Caki2 (cell line): ENCODE measurements at places on chromosomes 1 and 21.

- peak; percentile 66 for DNase-seq
Observed at GRCh38 chr1:21270086-21270689, 20.1 kb downstream of the ECE1 start.

DNA sequence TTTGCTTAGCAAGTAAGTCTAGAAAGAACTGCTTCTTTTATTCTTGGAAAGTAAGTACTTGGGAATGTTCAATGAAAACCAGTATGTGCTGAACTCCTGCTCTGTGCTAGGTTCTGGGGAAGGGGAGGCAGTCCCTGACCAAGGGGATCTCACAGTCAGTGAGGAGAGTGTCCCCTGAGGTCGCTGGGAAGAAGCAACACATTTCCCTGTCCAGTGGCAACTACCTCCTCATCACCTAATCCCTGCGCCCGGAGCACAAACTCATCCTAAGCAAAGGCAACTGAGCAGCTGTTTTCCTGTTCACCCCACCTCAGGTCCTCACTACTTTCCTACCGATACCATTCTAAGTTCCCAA, 61.7 kb upstream of the ANGPTL1 start:
- no peak for DNase-seq

GRCh38 chr21:33643658-33644311, 1.5 kb downstream of the ITSN1 start:
- DNase-seq = no peak

DNA sequence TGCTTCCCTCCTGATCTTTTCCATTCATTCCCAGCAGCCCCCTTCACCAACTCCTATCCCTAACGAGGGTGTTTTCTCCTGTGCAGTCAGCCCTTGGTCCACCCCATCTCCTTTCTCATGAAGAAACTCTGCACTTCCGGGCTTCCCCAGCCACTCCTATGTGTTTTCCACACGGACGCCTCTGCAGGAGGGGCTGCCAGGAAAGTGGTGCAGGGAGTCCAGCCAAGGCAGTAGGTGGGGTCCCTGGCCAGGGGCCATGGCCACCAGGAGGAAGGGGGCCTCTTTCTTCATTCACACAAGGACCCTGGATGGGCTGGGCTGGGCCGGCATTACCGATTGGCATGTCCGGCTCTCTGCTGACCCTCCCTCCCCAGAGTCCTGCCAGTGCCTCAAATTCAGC, 72.8 kb upstream of the EFHD2 start:
- DNase-seq = no peak

DNA sequence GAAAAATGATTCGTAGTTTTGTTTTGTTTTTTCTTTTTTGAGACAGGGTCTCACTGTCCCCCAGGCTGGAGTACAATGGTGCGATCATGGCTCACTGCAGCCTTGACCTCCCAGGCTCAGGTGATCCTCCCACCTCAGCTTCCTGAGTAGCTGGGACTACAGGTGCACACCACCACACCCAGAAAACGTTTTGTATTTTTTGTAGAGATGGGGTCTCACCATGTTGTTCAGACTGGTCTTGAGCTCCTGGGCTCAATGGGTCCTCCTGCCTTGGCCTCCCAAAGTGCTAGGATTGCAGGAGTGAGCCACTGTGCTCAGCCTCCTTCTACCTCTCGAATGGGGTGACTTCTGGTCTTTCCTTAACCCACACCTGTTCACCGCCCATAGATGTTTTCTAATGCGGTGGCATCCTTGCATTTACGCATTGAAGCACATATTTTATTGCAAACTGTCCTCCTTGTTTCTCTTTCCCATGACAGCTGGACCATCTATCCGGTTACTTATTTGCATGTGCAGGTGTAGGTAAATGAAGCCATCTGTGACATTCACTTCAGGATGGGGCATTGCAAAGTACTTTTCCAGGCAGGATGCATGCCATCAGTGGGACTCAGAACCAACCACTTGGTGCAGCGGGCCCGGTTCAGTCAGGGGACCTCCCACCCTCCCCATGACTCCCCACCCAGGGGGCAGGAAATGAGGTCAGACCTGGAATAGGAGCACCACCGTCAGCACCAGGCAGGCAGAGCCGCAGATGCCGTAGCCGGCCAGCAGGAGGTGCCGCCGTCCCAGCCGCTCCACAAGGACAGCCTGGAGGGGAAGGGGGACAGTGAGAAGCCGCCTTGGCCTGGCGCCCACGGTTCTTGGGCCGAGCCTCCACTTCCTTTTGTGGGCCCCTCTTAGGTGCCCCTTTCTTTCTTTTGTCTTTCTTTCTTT, 16.5 kb downstream of the SLC2A7 start:
- DNase-seq = no peak

- DNase-seq = no peak
Observed at GRCh38 chr1:200038325-200038980, 10.9 kb downstream of the NR5A2 start.

GRCh38 chr1:179230251-179230650, 774 bp upstream of the ABL2 start:
- DNase-seq = peak; percentile 32

DNA sequence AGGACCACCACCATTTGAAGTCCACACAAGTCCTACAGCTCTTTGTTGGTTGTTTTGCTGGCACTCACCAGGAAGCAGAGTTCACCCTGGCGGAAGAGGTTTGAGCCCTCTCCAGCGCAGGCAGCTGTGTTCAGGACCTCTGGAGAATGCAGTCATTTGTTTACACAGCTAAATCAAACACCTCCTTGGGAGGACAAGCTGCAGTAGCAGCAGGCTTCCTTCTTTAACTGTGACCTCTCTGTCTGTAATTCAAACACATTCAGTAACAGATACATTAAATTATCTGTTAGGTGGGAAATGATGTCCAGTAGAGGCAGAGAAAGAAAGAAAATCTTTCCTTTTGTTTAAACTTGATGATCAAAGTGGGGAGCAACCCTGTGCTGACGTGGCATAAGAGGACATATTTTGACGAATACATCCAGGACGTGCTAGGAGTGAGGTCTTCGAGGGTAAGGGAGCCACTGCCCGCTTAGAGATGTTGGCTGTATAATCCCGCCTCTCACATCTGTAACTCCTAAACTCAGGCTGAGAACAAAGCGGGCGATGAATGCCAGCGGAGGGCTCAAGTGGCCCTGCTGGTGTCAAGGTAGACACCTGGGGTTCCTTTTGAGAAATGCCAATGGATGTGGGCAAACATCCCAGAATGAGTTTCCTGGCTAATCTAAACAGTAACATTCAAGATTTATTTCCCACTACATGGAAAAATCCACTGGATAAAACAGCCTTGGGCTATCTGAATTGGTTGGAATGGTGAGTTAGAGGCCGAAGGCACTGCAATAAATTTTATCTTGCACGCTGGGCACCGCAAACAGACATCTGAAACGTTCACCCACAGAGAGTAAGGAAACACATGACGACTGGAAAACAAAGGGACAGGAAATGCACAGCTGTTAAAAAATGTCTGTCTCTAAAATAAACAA, 51.7 kb downstream of the ABCA4 start:
- DNase-seq = peak; percentile 26

GRCh38 chr1:65832296-65832695, 39.6 kb downstream of the PDE4B start:
- no peak for DNase-seq

GRCh38 chr1:171532520-171532919, 47.2 kb downstream of the PRRC2C start:
- DNase-seq = no peak

GRCh38 chr1:213997038-213997771, 9.4 kb downstream of the PROX1 start:
- DNase-seq = no peak

- no peak for DNase-seq
Observed at GRCh38 chr1:58580186-58580585, 3.1 kb upstream of the TACSTD2 start.

DNA sequence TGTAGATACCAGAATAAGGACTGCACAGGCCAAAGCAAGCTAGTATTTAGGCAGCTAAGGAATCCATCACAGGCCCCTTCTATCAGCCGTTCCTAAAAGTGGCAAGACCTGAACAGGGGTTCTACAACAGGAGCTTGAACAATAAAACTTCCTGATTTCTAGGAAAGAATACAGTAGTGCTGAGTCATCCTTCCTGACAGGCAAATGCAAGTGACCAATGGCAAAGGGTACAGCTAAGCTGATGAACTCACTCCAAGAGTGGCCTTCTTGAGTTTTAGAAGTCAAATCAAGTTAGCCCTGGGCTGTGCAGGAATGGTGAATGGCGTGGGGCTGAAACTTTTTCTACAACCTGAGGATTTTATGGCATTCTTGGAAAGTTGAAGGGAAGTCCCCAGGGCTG, 112.9 kb downstream of the GREM2 start:
- peak; percentile 39 for DNase-seq

- no peak for DNase-seq
Observed at GRCh38 chr1:68178821-68179490, 53.4 kb downstream of the WLS start.

- DNase-seq = no peak
Observed at GRCh38 chr1:245091171-245091621, 63.6 kb upstream of the KIF26B start.

- no peak for DNase-seq
Observed at GRCh38 chr1:46822248-46822826, 23.5 kb downstream of the CYP4B1 start.

- DNase-seq = no peak
Observed at GRCh38 chr21:15947677-15948076, 217.9 kb downstream of the USP25 start.

- no peak for DNase-seq
Observed at GRCh38 chr1:226476648-226477319, 68.9 kb upstream of the PARP1 start.

- no peak for DNase-seq
Observed at GRCh38 chr1:213264531-213264930, 213.5 kb downstream of the RPS6KC1 start.

GRCh38 chr1:173476665-173477285, 360 bp upstream of the PRDX6 start:
- peak; percentile 86 for DNase-seq

- DNase-seq = peak; percentile 36
Observed at GRCh38 chr21:35925497-35925896, 134.8 kb downstream of the SETD4 start.

GRCh38 chr1:58745666-58746065, 38.2 kb downstream of the JUN start:
- no peak for DNase-seq

GRCh38 chr1:193543259-193543658, 356.8 kb upstream of the B3GALT2 start:
- DNase-seq = no peak
